NCI-H1105 treated with DMSO at 0.1 percent for 48 hours (cell line): ENCODE measurements at places on chromosomes 7 and 10.

DNA sequence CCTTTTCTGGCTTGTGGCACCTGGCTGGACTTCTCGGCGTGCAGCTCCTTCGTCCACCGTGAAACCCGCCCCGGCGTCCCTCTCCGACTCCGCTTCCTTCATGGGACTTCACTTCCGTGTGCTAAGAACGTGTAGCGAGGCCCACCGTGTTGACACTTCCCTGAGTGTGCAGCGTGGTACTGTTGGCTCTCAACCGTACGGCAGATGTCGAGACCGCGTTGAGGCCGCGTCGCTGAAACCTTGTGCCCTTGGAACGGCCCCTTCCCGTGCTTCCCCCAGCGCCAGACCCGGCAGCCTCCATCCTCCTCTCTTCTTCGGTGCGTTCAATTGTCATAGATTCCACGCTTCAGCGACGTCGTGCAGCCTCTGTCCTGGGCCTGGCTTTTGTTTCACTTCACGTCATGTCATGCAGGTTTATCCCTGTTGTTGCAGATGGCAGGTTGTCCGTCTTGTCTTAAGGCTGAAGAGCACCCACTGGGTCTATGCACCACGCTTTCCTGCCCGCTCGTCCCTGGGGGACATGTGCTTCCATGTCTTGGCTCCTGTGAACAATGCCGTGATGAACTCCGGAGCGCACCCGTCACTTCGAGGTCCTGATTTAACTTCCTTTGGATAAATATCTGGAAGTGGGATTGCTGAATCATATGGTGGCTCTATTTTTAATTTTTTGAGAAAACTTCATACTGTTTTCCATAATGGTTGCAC lies 465.3 kb downstream of the DNAJB6 start:
- DNase-seq, result no peak

DNA sequence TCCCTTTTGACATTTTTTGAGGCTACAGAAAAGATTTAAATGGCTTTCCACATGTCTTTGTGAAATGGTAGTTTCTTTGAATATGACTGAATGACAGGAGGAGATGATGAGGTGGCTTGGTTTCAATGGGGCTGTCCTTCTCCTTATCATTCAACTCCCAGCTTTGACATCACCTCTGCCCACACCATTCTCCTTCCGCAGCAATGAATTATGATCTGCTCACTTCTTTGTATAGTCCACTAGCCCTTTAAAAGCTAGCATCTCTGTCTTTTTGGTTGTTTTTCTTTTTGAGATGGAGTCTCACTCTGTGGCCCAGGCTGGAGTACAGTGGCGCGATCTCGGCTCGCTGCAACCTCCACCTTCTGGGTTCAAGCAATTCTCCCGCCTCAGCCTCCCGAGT lies 31.7 kb downstream of the DCLRE1A start:
- DNase-seq, result no peak

DNA sequence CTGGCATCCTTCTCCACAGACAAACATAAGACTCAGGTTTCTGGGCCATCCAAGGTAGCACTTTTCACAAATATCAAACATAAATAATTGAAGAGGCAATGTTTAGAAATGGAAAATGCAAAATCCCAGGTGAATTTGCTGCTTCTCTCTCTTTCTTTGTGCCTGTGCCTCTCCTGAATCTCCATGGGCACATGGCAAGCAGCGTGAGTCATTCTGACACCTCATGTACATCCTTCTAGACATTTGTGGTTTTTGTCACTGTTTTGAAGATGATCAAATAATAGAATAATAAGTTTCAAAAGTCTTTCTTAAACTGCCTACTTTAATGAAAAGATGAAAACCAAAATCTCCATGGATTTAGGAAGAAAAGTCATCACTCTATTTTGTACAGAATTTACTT lies 60.3 kb upstream of the RAB11FIP2 start:
- DNase-seq, result no peak

GRCh38 chr10:72164617-72165016 lies 51.2 kb upstream of the ANAPC16 start:
- DNase-seq, result no peak

DNA sequence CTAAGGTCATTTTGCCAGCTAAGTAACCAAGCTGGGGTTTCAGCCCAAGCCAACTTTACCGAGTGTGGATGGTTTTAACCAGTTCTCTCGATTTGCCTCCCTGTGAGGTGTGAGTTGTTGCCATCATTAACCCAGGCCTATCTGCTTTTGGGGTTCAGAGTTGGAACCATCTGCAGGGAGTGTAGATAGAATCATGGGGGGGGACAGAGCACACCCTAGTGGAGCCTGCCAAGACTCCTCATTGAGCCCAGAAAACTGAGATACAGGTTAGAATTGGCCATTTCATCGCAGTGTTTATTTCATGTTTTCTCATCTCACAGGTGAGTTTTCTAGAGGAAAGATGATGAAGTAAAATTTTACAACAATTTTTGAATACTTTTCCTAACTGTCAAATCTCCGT lies 133.6 kb downstream of the SDK1 start:
- DNase-seq, result no peak

- no peak for DNase-seq
Observed at GRCh38 chr10:6788231-6788630, 208.2 kb upstream of the PRKCQ start.

DNA sequence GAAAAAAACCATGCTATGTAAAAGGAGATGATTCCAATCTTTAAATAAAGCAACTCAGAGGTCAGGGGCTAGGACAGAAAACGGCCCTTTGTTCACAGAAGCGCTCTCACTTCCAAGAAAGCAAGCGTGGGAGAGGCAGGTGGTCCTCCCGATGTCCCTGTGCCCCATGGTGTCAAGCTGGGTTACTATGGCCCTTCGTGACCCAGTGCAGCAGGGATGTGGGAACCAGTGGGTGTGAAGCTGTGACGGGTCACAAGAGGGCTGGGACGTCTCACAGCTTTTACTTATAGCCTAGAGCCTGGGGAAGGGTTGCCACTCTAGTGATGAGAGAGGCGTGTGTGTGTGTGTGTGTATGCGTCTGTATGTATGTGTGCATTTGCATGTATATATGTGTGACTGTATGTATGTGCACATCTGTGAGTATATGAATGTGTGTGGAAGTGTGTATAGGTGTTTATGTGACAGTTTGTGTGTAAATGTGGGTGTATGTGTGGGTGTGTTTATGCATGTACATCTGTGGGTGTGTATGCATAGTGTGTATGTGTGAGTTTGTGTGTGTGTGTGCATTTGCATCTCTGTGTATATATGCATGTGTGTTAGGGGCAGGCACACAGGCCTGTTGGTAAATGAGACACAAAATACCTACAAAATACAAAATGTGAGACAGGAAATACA lies 25.2 kb downstream of the HTRA1 start:
- no peak for DNase-seq

DNA sequence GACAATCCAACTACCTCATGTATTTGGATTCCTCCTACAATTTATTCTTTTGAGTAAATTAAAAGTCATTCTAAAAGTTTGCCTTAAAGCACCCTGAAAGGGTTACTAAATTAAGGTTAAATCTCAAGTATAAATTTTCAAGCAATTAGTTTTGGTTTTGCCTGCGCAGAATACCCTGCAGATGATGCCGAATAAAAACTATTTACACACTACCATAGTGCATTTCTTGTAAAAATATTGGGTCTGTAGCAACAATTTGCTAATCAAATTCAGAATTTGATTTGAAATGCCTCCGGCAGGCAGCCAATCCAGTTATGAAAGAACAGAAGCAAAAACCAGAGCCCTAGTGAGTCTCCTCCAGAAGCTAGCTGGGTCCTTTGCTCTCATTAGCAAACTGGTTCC lies 122.2 kb downstream of the TWIST1 start:
- no peak for DNase-seq

DNA sequence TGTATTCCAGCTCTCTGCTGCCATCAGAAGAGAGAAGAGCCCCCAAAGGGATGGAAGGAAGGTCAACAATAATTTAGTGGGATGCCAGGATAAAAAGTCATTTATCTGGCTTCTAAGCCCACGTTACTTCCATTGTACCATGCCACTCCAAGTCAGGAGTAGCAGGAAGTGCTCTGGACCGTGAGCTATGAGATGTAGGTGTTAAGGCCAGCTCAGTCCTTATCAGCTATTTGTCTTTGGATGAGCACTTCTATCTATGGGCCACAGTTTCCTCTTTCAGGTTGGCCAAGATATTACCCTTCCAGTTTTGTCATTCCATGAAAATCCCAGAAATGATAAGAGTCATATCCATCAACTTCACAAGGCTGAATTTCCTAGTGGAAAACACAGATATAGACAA lies 119.4 kb upstream of the CACUL1 start:
- DNase-seq, result no peak

GRCh38 chr7:17298102-17298839 lies at the start of gene AHR:
Gene AHR (plus strand): TSS chr7:17298652. CDS start chr7:17299265, 613 bp downstream.
- peak; percentile 87 for DNase-seq

- DNase-seq, result no peak
Observed at GRCh38 chr10:68559841-68560185, 324 bp upstream of the TET1 start.

GRCh38 chr10:102814453-102814871 lies 22.8 kb downstream of the CYP17A1 start:
- DNase-seq, result no peak

- DNase-seq, result no peak
Observed at GRCh38 chr7:77684030-77684429, 12.2 kb upstream of the RSBN1L start.

DNA sequence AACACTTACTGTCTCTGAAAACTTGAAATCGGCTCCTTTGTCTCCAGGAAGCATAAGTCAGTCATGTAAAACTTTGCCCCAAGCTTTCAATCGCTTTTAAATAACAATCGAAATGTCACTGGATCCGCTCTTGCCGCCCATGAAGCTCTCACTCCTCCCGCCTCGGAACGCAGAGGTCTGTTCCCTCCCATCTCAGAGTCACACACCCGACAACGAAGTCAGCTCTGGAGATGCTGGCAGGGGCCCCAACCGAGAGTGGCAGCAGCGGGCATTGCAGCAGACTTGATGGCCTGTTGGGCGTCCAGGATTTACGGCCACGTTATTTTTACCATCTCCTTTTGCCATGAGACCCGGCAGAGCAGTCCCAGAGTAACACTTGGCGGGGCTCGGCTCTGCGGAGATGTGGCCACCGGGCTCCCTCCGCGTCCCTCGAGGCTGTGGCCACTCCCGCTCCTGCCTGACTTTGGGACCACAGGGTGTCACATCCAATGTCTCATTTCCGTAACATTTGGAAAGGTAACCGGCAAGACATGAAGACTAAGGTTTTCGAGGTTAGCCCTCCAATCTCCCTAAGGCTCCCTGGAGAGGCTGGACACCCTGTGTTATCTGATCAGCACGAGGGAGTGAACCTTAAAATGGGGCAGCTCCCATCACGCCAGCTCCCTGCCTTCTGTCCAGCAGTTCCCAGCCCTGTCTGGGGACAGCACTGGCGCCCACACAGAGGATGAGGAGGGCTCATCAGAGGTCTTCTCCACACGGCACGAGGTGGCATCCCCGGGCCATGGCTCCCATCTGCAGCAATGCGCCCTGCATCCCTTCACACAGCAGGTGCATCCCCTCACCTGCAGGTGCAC lies 62.8 kb upstream of the ADGRA1 start:
- DNase-seq, result no peak

DNA sequence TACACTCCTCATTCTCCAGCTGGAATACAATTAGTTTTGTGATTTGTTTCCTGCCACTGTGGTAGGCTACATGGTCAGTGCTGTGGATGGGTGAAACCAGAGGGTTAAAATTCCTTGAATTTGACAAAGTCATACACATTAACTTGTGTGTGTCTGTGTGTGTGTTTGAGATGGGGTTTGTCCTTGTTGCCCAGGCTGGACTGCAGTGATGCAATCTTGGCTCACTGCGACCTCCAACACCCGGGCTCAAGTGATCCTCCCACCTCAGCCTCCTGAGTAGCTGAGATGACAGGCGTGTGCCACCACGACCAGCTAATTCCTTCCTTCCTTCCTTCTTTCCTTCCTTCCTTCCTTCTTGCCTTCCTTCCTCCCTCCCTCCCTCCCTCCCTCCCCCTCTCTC lies 24.8 kb upstream of the GIMAP8 start:
- DNase-seq, result no peak

DNA sequence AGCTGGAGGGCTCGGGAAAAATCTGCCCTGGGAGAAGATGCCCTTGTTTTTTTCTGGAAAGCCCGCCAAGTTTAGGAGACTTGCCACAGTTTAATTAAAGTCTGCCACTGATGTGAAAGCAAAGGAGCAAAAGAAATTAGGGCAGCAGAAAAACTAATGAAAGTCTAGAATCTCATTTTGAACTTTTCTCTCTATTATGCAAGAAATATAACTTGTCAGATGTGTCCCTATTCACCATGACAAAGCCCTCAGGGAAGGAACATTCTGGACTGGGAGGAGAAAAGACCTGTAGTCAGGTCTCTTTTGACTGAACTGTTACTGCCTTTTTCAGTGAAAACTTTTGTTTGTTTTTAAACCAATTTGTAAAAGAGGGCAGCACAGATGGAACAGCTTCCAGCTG lies 715.5 kb downstream of the SORCS3 start:
- DNase-seq, result no peak

DNA sequence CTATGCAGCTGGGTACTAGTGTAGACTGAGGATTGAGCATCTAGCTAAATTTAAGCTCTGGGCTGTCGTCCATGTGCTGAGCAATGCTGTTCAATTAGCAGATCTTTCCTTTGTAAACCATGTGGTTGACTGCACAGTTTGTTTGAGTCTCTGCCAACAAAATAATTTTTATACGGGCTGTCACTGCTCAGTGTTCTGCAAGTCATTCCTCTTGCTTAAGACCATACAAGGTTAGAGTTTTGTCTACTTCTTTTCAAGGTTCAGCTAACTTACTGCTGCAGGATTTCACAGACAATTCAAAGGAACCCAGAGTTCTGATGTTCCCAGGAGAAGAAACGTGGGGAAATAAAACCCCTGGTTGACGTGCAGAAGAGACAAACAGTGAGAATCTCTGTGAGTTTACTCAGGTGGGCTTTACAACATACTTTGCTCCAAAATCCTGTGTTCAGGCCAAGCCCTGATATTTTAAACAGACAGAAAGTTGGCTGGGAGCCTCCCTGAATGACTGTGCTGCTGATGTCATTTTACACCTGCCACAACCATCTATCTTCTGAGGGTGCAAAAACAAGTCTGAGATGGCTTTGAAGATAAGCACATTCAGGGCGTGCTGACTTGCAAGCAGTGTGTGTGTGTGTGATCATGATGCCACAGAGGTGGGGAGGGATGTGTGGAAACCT lies 177.1 kb upstream of the SVIL start:
- peak; percentile 42 for DNase-seq

DNA sequence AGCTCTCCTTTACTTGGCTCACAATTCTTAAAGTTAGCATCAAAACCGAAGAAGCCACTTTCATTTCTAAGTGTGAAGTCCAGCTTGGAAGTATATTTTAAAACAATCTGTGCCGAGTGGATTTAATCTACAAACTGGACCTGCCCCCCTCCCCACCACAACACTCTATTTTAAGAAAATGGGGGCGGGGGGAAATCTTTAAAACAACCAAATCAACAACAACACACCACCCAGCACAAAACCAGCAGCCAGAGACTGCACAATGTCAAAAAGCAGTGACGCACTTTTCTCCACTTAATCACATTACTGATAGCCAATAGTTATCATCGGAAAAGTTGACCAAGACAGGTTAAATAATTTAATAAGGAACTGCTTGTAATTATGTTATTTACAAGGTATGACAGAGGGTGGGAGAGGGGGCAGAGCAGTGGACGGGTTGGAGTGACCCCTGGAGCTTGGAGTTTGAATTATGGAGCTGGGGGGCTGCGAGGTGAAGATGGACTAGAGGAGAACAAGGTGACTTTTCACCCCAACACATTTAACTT lies 2.8 kb downstream of the EBF3 start:
- DNase-seq, result no peak
